ENCODE measurements at places on chromosomes 16 and 17.
A peak's percentile ranks its signal among the peaks of the same experiment; 100 is the strongest.

DNA sequence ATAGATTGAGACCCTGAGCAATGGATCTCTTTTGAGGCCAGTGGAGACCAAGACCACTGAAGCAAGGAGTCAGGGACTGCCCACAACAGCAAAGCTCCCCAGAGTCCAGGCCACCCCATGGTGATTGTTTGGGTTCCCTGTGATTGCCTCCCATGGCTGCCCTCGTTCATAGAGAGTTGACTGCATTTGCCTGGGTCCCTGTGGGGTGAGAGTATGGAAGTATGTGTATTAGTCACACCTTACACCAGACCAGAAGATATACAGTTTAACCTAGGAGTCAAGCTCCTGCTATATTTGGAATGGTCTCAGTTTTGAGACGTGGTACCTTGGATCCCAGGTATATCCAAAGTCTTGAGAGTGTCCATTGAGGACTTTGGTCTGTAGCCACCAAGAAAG, 20.2 kb downstream of the HLF start:
- no peak for DNase-seq

DNA sequence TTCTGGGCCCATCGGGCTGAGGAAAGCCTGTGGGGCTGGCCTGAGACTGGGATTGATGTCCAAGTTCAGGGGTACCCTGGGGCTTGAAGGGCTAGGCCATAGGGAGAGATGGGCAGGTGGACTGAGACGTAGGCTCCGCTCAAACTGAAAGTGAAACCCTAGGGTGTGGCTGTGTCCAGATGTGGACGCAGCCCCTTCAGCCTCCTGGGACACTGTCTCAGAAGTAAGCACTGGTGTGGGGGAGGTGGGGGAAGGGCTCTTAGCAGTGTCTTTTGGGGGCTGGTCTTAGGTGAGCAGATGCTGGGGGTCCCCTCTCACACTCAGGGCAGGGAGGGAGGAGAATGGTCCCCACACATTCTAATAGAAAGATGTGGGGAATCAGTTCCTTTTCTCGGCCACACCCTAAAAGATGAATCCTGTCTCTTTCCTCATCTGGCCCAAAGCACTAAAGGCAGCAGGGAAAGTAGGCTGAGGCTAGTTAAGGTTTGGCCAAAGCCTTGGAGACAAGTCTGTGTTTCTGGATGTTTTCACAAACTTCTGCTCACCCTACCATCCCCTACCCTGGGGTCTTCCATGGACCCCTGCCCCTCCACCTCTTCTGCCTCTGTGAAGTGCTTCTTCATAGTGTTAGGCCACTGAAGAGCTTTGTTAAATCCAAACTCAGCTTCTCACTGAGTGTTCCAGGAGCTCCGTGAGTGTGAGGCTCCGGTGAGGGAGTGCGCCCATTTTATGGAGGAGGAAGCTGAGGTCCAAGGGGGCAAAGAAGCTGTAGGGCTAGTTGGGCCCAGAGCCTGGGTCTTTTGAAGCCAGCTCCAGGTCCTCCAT, 5.6 kb downstream of the FMNL1 start:
- DNase-seq: no peak

- DNase-seq: peak; percentile 78
Observed at GRCh38 chr17:42682722-42683403, 532 bp downstream of the CNTNAP1 start.

- no peak for DNase-seq
Observed at GRCh38 chr17:64499805-64500486, 3.1 kb upstream of the POLG2 start.

GRCh38 chr16:87959391-87959990, 8.3 kb downstream of the BANP start:
- no peak for DNase-seq

DNA sequence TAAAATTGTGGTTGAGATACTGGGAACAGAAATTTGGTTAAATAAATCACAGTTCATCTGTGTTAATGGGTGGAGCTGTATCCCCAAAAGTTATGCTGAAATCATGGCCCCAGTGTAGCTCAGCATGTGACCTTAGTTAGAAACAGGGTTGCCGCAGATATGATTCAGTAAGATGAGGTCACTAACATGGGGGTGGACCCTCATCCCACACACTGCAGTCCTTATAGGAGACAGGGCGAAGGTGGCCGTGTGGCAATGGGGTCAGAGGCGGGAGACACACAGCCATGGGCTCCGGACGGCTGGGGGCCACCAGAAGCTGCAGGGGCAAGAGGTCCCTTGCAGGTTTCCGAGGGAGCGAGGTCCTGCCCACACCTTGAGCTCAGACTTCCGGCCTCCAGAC, 10.7 kb downstream of the GALNS start:
- peak; percentile 41 for DNase-seq

DNA sequence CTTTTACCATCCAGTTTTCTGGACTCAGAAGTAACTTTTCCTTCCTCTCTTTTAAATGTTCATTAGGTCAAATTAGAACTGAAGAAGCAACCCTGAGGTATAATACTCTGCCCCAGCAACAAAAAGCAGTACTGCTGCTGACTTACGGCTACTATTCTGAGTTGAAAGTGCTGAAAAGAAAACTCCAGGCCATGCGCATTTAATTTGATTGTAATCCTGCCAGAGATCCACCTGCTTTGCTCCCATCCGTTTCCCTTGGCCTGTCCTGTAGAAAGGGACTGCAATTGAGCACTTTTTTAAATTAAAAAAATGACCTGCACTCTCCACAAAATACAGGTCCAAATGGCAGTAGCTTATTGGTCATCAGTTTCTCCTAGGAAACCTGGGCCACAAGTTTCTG, 61.6 kb downstream of the PITPNC1 start:
- no peak for DNase-seq

GRCh38 chr16:24583494-24583893, 44.1 kb downstream of the RBBP6 start:
- DNase-seq: no peak

DNA sequence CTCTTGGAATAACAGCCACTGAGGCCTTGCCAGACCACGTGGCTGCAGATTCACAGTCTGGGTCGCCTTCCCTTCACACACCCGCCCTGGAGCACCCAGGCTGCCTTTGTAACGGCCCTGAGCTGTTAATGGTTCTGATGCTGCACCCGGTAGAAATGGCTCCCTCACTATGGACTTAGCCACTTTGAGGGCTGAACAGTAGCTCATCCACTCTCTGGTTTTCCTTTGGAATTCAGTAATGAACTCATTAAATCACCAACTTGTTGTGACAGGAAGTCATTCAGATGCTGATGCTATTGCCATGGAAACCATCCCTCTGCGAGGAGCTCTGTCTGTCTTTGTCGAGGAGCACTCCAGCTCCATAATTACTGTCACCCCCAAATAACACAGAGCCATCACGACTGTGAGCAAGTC, 59.2 kb downstream of the CDK5R1 start:
- DNase-seq: no peak

DNA sequence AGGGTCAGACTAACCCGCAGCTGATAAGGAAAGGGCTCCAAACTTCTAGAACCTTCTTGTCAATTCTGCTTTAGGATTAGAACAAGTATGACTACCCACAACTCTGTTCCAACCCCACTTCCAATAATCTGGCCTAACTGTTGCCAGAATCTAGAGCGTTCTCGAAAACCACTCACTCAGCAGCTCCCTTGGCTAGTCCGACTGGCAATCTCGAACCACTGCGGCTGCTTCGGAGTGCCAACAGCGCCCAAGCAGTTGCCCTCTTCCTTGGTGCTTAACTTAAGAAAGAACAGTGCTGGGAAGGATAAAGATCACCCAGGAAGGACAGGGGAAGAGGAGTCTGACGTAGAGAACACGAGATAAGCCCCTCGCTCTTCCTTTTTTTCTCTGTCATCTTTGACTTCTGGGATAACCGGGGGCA, 818 bp downstream of the DNAJC7 start:
- DNase-seq: no peak

DNA sequence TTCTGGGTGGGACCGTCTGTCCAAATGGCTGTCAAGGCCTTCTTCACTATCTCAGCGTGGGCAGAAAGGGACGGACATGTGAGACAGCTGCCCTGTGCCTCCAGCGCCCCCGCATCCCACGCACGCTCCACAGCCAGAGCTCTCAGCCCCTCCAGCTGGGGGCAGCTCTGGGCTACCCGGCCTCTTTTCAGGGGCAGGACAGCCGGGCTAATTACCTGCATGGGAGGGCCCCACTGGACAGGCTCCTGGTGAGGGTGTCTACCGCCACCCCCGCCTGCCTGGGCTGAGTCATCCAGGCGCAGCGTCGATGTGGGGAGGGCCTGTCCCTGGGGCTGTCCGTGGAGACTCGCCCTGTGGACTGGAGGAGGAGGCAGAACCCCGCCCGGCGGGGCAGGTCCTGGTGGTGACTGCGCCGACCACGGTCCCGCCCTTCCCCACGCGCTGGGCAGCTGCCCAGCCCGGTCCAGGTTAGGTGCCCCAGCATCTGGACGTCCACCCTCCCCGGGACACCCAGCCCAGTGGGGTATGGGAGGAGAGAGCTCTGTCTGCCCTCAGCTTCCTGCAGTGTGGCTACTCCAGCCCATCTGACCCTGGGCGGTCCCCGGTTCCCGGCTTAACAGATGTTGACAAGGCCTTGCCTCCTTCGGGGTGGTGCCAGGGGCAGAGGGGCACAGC, 5.9 kb upstream of the METRNL start:
- DNase-seq: no peak

- DNase-seq: no peak
Observed at GRCh38 chr16:54389836-54390494, 103.4 kb upstream of the IRX3 start.

GRCh38 chr17:45775576-45776011, 8.5 kb upstream of the CRHR1 start:
- no peak for DNase-seq

DNA sequence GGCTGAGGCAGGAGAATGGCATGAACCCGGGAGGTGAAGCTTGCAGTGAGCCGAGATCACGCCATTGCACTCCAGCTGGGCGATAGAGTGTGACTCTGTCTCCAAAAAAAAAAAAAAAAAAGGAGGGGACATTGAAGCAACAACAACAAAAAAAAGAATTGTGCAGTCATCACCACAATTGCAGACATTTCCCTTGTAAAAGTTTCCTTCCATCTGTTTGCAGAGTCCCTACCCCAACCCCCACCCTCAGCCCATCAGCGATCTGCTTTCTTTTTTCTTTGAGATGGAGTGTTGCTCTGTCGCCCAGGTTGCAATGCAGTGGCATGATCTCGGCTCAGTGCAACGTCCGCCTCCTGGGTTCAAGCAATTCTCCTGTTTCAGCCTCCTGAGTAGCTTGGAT, 3.7 kb downstream of the MGRN1 start:
- DNase-seq: no peak

DNA sequence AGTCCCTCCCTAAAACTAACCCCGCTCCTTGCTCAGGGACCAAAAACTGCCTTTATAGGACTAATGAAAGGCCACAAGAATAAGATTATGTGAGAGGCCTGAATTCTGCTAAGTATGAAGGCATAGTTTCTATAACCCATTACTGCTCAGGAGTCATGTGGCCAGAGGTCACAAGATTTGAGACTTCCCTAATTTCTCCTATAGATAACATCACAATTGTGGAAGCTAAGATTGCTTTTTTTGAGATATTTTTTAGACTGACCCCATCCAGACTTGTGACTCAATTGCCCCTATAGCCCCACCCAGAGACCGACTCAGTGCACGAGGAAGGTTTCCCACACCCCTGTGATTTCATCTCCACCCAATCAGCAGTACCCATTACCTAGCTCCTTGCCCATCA, 504.1 kb upstream of the GOT2 start:
- DNase-seq: no peak

- DNase-seq: no peak
Observed at GRCh38 chr16:64058685-64059084, 1063.2 kb downstream of the CDH11 start.

GRCh38 chr17:55238179-55238930, 26.4 kb upstream of the HLF start:
- peak; percentile 100 for DNase-seq

- DNase-seq: no peak
Observed at GRCh38 chr16:89561142-89561883, 831 bp downstream of the RPL13 start.

GRCh38 chr16:74734361-74735161, 33.9 kb upstream of the MLKL start:
- DNase-seq: no peak

GRCh38 chr17:1789936-1790335, 28.1 kb downstream of the SERPINF1 start:
- DNase-seq: no peak

DNA sequence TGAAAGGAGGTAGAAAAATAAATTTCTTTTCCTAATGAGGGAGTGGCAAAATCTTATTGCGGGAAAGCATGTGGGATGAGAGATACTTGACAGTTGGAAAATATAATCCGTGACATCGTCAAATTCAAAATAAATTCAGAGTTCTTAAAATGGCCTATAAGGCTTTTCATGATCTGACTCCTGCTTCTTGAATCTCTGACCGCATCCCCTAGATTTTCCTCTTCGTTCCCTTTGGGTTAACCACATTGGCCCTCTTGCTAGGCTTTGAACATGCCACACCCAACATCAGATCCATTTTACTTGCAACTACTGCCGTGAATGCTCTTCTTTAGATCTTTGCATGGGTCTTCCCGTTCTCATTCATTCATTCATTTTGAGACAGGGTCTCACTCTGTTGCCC, 50.1 kb downstream of the NF1 start:
- DNase-seq: no peak

DNA sequence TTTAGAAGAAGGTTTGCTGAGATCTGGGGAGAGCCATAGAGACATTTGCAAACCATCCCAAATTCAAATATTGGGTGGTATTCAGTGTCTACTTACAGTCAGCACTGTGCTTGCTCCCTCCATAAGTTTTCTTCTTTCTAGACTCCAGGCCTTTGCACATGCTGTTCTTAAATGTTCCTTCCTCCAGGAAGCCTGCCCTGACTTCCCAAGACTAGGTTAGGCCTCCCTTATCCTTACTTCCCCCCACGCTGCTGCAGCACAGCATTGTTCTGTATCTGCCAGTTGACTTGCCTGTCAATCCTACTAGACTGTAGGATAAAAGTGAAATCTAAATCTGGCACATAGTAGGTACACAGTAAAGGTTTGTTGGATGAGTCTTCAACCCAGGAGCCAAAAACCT, 53.4 kb downstream of the ASIC2 start:
- DNase-seq: no peak

DNA sequence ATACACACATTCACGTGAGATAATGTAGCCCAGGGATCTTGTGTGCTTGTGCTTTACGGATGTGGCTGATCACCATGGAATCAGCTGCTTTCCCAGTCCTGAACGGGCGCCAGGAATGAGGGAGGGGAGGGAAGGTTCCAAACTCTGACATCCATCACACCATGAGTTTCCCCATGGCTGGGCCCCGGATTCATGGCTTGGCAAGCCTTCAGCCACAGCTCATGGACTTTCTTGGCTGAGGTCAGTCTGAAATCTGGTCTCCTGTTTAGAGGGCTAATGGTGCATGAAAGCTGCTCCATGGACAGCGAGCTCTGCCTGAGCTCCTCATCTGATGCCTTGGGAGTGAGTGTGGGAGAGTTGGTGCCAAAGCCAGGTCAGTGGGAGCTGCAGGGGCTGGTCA, 767.6 kb upstream of the EEF2KMT start:
- DNase-seq: no peak

- DNase-seq: no peak
Observed at GRCh38 chr17:17118399-17118798, 76.1 kb downstream of the MPRIP start.

- no peak for DNase-seq
Observed at GRCh38 chr16:14289692-14290340, 218.7 kb downstream of the MRTFB start.

Data from AG08396 (cell line).